Naive B cell (primary cell): ENCODE measurements at places on chromosomes 13 and 19. TPM values are rescaled to one million over a fixed set of nuclear protein-coding genes. Genes with fewer than 3 reads are reported as not detected.

UPF3A gene
- 23.4 TPM for polyA plus RNA-seq

DNA sequence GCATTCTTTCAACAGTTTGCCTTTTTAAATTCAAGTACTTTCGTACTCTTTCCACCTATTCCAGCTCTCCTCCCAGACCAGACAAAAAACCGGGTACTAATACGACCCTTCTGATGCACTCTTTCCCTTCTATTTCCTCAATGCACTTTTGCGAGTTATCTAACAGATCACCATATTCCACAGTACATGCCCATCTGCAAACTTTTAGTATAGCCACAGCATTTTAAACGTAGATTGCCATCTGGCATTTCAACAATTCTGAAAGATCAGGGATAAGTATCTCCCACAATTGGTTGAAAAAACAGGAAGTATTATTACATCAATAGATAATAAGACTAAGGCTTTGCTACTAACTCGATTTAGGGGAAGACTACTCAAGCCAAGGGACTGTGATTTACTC lies 31.5 kb downstream of the RBM26 start:
- no peak for DNase-seq

DNA sequence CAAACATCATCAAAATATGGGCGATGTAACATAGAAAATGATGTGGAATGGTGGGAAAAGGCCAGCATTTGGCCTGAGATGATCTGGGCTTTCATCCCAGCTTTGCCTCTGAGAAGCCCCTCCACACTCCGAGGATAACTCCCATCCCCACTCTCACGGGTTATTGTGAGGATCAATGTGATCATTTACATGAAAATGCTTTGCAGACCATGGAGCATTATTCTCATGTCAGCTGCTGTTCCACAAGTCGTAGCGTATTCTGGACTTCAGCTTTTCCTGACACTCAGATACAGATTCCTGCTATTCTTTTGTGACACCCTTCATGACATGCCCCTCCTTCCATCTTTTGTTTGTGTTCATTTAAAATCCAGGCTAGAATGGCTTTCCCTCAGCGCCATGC lies 86.5 kb downstream of the NUFIP1 start:
- DNase-seq, result no peak

DNA sequence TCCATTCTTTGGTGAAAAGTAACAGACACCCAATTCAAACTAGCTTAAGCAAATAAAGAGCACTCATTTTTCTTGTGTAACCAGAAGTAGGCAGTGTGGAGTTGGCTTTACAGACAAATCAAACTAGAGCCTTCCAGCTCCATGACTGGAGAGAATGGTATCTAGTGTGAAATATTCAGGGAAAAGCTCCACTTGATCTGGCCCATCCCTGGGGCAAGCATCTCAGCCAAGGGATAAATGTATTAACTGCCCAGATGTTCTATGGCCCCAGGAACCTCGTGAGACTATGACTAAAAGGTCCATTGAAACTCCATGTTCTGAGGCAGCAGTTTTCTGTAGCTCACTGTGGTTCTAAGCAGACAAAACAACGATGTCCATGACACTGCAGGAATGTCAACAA lies 49.9 kb downstream of the TBC1D4 start:
- no peak for DNase-seq

DNA sequence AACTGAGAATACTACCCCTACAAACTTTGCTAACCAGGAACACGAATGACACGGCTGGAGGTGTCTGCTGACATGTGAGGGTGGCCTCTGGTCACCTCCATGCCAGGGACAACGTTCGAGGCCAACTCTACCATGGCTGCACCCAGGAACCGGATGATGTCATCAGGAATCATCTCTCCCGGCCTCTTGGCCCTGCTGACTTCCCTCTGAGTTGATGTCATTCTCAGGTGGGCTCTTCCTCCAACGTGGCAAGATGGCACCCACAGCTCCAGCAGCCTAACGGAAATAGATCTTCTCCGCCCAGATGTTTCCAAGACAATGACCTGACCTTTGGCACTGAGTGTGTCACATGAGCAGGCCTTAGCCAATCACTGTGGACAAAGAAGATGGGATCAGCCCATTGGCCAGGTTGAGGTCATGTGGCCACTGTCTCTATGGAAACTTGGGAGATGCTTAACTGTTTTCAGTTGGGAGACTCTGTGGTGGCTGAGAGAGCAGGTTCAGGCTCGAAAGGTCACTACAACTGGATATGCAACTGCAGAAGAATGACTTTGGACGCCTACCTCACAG lies 15.0 kb downstream of the MBD3L2B start:
- no peak for DNase-seq
